CD4-positive, alpha-beta T cell treated with Interleukin-4 for 1 hour (primary cell): ENCODE measurements at places on chromosomes 7 and 10.

DNA sequence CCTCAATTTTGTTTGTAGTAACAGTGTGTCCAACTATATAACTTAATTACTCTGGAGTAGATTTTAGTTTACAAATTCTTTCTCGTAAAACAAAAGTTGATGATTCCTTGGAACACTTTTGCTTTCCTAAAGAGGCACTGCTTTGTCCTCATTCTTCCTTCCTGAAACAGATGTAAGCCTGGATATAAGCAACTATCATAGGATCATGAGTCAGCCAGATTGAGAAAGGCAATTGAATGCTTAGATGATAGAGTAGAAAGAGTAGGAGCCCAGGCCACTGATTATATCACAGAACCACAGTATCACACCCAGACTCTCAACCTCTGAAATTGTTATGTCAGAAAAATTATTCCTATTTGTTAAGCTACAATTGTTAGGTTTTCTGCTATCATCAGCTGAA lies 69.9 kb downstream of the TMEM106B start:
- no peak for DNase-seq

GRCh38 chr10:113497198-113497597 lies 55.7 kb upstream of the HABP2 start:
- DNase-seq = no peak

DNA sequence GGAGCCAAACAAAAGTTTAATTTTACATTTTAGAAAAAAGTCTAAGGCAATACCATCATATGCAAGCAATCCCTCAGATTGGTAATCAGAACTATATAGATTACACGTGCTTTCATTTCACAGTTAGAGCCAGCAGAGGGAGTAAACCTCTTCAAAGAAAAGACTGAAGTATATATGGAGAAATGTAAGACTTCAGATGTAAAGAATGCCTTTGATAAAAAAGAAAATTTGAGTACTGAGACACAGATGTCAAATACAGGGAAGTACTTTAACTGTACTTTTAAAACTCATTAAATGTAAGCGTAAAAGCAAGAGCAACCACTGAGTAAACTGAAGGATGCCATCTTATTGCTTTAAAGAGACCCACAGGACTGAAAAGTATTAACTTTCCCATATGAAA lies 101.4 kb upstream of the FAM133B start:
- DNase-seq = peak; percentile 71

DNA sequence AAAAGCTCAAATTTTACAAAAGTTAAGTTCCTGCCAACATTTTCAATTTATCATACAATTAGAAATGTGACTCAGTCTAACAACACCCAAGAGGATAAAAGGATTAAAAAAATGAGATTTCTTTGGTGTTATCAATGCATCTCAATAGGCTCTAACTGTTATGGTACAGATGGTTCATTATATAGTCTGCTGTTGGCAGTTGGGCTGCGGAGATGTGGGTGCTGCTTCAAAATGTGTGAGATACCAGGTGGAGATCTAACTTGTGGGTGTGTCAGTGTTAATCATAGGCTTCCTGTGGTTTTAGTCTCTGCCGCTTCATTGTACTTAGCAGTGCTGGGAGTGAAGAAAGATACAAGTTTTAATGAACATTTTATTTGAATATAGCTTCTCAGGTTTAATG lies 231.2 kb downstream of the EXOC4 start:
- DNase-seq = peak; percentile 53

DNA sequence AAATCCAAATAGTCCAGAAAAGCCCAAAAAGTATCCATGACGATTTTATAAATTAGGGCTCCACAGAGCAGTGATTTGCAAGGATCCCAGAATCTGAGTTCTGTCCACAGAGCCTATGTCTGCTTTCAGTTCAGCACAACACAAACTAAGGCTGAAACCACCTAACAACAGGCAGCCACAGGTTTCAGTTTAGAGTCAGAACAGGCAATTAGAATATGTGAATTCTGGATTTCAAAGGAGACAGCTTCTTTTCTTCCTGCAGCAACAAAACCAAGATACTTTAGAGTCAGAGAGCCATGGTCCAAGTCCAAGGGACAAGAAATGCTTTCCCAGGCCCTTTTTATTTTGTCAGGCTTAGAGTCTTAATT lies 23.6 kb downstream of the IFIT3 start:
- DNase-seq = no peak

- DNase-seq = peak; percentile 48
Observed at GRCh38 chr10:79047875-79048638, 20.7 kb upstream of the ZMIZ1 start.
